Stimulated activated CD8-positive, alpha-beta memory T cell treated with anti-CD3 and anti-CD28 coated beads, Interleukin-4, amount 100 ng/mL, for 1 hour (primary cell): ENCODE measurements at places on chromosomes 13 and 19.

DNA sequence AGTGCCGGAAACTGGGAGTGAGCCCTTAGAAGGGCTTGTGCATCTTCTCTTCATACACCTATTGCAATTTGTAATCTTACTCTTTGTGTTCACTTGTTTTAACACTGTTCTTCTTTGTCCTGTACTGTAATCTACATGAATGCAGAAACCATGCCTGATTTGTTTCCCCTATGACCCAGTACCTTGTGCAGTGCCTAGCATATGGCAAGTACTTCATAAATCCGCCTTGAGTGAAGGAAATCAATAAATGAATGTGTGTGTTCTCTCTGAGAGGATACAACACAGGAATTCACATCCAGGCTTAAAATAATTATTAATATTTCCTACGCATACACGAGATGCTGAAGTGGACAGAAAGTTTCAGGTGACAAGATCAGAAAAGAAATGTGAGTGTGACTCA, 172.6 kb downstream of the GPC6 start:
- no peak for DNase-seq

- no peak for DNase-seq
These were observed 189.0 kb upstream of the KLHL1 start for GRCh38 chr13:70297189-70297616.

GRCh38 chr13:23506071-23506806, 64.0 kb upstream of the TNFRSF19 start:
- DNase-seq, result no peak

- no peak for DNase-seq
These were observed 17.5 kb upstream of the PSG9 start for GRCh38 chr19:43286786-43287185.

- no peak for DNase-seq
These were observed 18.4 kb downstream of the CD177 start for GRCh38 chr19:43371909-43372308.
